ENCODE measurements at places on chromosomes 6 and 20.

- DNase-seq = no peak
- H3K27me3 ChIP-seq = no peaks in the 10 kb centered on the region
- H3K36me3 ChIP-seq = 0 out of 2 replicates have a peak, but pooled peaks cover 3% of the 10 kb centered on the region
- H3K27ac ChIP-seq = no peak overlapping the region
Observed at GRCh38 chr6:157853018-157853805, 30.2 kb downstream of the SNX9 start.

DNA sequence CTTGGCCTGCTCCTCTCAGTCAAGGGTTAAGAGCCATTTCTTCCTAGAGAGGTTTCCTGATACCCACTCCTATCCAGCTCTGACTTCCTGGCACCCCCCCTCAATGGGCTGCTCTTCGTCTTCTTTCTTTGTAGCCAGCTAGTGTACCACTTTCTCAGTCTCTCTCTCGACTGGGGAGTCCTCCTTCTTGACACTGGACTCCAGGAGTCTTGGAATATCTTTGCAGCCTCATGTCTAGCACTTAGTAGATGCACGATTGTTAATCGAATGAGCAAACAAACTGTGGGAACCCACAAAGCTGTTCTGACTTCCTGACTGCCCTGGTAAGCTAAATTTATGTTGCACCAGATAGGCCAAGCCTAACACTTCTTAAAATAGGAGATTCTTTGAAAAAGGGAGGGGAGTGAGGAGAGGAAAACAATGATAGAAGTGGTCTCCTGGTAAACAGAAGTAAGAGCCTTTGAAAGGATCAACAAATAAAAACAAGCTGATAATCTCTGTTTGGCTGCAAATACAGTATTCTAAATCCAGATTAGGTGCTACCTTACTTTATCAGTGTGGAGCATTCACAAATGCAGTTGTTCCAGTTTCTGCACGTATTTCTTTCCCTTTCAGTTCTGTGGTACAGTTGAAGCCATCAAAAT lies 160.1 kb upstream of the CITED2 start:
- no peaks in the 10 kb centered on the region for H3K27me3 ChIP-seq
- DNase-seq = no peak
- H3K27ac ChIP-seq = no peak overlapping the region
- H3K4me3 ChIP-seq = no peak overlapping the region
- H3K36me3 ChIP-seq = no peaks in the 10 kb centered on the region
- peaks cover 44% of the 10 kb centered on the region for H3K4me1 ChIP-seq

DNA sequence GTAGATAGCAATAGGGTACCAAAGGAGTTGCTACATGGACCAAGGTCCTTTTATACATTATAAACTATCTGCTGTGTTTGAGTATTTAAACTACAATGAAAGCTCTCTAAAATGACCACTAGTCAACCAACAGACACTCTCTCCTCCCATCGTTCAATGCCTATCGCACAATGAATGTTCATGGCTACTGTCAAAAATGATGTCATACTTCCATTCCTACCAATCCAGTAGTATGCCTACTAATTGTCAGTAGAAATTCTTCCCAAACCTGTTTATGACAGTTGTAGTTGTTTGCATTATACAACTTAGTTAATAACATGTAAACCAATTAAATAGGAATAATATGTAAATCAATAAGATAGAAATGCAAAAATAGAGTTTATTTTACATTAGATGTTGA lies 39.0 kb upstream of the VSX1 start:
- no peak overlapping the region for H3K27ac ChIP-seq
- no peaks in the 10 kb centered on the region for H3K4me1 ChIP-seq
- DNase-seq = no peak
- H3K27me3 ChIP-seq = peaks cover 54% of the 10 kb centered on the region

- H3K4me3 ChIP-seq = peak overlapping the region; percentile 87
- no peaks in the 10 kb centered on the region for H3K4me1 ChIP-seq
- peak; percentile 88 for DNase-seq
- peak overlapping the region; percentile 59 for H3K27ac ChIP-seq
- H3K27me3 ChIP-seq = no peaks in the 10 kb centered on the region
- H3K36me3 ChIP-seq = no peaks in the 10 kb centered on the region
Observed at GRCh38 chr6:27188885-27189418, 58.5 kb upstream of the PRSS16 start.

DNA sequence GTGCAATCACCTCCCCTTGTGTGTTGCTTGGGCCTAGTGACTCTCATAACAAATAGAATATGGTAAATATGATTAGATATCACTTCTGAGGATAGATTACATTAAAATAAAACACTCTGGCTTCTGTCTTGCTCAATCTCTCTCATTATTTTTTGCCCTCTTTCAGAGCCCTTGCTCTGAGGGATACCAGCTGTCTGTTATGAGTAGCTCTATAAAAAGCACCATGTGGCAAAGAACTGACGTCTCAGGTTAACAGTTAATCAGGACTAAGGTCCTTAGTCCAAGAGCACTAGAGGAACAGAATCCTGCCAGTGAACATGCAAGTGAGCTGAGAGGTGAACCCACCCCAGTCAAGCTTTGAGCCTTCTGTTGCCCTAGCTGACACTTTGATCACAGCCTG lies 402.2 kb upstream of the HTR1E start:
- no peaks in the 10 kb centered on the region for H3K27me3 ChIP-seq
- no peak for DNase-seq
- no peaks in the 10 kb centered on the region for H3K4me1 ChIP-seq
- H3K36me3 ChIP-seq = no peaks in the 10 kb centered on the region

GRCh38 chr6:122669868-122670267 lies 59.7 kb downstream of the PKIB start:
- no peak overlapping the region for H3K4me3 ChIP-seq
- H3K27me3 ChIP-seq = no peaks in the 10 kb centered on the region
- no peak overlapping the region for H3K27ac ChIP-seq
- no peaks in the 10 kb centered on the region for H3K36me3 ChIP-seq
- H3K4me1 ChIP-seq = no peaks in the 10 kb centered on the region

All from GM23248 (cell line).